ENCODE measurements at places on chromosomes 12 and 14. TPM values are rescaled to one million over a fixed set of nuclear protein-coding genes. Genes with fewer than 3 reads are reported as not detected.

Gene KLRK1
- total RNA-seq = not detected

Gene PTPRB
- total RNA-seq = 1.4 TPM

Gene NIN
- 15.4 TPM for total RNA-seq

Gene RNASE1
- 1.6 TPM for total RNA-seq

Gene NPFF
- not detected for total RNA-seq

Gene TSPAN11
- total RNA-seq = 4.4 TPM

Gene YARS2
- 44.5 TPM for total RNA-seq

Gene ALG10B
- 6.8 TPM for total RNA-seq

Gene CPM
- total RNA-seq = 1.2 TPM

Gene ZDHHC22
- total RNA-seq = 11.3 TPM

Gene KRT7
- total RNA-seq = 8.9 TPM

Gene IAPP
- total RNA-seq = not detected

Gene PIWIL1
- total RNA-seq = not detected

Gene FAM181A
- total RNA-seq = not detected

Gene TOMM20L
- not detected for total RNA-seq

Gene MLXIP
- 28.6 TPM for total RNA-seq

Gene DNAH10
- total RNA-seq = 0.17 TPM

Gene ATG2B
- 12.6 TPM for total RNA-seq

Gene KLRC1
- total RNA-seq = not detected

Gene SLC6A12
- 0.20 TPM for total RNA-seq

Gene BIN2
- not detected for total RNA-seq

All from H9 (cell line).